HuH-7.5 (cell line): ENCODE measurements at places on chromosomes 13 and 19.

DNA sequence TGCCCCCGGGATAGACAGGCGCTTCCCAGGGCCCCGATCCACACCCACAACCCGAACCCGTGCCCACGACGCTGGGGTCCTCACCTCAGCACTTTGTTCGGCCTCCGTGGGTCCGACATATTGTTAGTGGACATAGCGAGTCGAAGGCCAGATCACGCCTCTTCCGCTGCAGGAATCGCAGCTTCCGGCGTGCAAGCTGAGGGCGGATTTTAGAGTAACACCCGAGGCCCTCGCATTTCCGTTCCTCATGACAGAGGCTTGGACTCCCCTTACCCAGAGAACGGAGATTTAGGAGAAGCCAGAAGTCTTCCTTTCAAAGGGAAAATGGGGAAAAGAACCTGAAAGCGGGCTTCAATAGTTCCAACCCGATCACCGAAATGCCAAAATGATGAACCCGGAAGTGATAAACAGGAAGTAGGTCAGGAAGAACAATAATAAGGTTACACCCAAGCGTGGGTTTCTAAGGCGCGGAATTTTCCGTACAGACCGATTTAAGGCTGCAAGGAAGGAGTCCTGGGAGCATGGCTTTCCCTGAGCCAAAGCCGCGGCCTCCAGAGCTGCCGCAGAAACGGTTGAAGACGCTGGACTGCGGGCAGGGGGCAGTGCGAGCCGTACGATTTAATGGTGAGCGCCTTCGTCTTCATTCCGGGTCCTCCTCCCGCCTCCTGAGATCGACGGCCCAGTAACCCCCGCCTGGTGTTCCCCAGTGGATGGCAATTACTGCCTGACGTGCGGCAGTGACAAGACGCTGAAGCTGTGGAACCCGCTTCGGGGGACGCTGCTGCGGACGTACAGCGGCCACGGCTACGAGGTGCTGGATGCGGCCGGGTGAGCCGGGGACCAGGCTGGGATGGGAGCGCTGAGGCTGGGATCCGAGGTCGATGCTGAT, 2.9 kb downstream of the WDR83 start:
- DNase-seq: peak; percentile 85

- no peak for DNase-seq
Measured at GRCh38 chr19:31112158-31112557, 237.1 kb downstream of the TSHZ3 start.

GRCh38 chr19:31596751-31597150, 247.5 kb upstream of the TSHZ3 start:
- no peak for DNase-seq

- DNase-seq: no peak
Measured at GRCh38 chr13:110643324-110643723, 28.0 kb downstream of the NAXD start.

- no peak for DNase-seq
Measured at GRCh38 chr13:113745059-113745458, 14.0 kb upstream of the TMEM255B start.

DNA sequence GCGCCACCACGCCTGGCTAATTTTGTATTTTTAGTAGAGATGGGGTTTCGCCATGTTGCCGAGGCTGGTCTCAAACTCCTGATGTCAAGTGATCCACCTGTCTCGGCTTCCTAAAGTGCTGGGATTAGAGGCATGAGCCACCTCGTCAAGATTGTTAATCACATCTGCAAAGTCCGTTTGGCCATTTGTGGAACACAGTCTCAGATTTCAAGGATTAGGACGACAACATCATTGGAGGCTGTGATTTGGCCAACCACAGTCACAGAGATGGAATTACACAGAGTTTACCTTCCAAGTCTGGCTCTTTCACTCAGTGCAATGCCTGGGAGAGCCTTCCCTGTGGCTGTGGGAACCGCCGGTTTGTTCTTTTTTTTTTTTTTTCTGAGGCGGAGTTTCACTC, 17.8 kb downstream of the SULT2B1 start:
- DNase-seq: no peak

DNA sequence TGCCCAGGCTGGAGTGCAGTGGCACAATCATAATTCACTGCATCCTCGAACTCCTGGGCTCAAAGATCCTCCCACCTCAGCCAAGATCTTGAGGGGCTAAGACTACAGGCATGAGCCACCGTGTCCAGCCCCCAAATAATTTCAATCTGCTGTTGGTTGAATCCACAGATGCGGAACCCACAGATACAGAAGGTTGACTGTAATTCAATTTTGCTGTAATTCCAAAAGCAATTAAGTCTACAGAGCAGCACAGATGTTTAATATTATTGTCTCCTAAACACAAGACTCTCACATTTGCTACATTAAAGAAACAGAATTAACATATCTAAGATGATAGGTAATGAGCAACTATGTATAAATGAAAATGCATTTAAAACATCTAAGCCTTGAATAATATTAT, 75.6 kb downstream of the MIPEP start:
- no peak for DNase-seq

- DNase-seq: peak; percentile 9
Measured at GRCh38 chr13:31538067-31539042, 201.0 kb upstream of the RXFP2 start.

DNA sequence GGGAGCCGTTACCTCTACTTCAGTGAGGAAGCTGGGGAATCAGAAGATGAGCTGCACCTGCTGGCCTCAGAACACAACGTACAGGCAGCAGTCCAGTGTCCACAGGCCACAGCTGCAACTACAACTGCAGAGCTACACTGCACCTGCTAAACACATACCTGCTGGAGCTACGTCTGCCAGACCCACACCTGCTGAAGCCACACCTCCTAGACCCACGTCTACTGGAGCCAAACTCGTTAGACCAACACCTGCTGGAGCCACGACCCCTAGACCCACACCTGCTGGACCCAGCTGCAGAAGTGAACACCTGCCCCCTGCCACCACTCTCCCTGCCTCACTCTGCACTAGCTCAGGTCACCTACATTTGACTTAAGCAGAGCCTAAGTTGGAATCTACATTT, 169.9 kb downstream of the USP12 start:
- no peak for DNase-seq

DNA sequence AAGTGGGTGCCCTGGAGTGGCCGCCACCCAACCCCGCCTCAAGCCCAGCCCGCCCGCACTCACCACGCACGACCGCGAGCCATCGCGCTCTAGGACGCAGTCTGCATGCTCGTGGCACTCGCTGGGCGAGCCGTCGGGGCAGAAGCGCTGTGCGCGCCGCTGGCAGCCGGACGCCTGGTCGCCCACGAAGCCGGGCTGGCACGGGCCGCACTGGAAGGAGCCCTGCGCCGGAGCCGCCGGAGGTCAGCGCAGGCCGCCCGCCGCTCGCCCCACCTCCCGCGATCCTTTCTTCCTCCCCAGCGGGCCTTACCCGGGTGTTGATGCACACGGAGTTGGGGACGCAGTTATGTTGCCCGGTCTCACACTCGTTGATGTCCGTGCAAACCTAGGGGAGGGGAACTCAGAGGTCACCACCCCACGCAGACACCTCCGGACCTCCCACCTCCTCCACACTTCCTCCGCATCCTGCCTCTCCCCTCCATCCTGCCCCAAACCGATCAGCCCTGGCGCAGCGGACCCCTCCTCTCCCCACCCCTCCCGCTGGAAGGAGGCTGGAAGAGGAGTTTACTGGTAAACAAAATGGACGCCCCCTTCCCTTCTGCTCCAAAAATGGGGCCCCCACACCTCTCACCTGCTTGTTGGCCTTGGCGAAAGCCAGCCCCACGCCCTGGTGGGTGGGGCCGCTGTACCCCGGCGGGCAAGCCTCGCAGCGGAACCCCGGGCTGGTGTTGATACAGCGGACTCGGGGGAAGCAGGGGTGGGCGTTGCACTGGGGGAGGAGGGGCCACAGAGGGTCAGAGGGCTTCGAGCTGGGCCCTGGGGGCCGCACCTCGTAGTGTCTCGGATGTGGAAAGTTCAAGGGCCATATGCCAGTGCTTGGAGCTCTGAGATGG, 2.3 kb downstream of the COMP start:
- DNase-seq: no peak

GRCh38 chr19:49301165-49301865, 23.7 kb downstream of the SLC6A16 start:
- peak; percentile 74 for DNase-seq

DNA sequence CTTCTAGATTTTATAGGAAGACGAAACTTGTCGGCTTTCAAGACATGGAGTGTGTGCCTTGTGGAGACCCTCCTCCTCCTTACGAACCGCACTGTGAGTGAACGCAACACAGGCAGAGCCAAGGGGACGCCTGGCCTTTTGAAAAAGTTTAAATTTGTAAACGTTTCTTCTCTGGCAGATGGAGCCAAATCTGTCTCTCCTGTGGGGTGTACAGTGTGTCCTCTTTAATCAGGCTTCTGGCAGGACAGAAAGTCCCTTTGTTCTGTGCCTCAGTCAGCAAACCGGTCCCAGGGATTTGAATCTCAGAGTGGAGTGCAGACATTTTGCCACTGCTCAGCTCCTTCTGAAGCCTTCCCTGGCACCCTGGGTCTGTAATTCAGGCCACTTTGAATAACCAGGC, 56.5 kb downstream of the TNFRSF19 start:
- no peak for DNase-seq

DNA sequence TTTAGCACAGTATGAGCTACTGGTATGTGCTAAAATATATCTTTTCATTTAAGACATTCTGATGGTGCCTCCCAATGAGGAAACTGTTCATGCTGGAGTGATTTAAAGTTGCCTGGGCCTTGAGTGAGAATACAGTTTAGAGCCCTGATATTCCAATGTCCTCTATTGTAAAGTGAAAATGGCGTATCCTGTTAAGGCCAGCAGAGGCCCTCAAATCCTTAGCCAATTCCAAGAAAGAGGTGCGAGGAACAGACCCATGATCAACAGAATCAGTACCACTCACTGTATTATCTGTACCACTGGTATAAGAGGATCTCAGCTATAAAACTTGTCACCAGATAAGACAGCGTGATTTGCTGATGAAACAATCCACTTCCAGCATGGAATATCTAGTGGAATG, 273.1 kb upstream of the SLITRK5 start:
- DNase-seq: no peak

GRCh38 chr13:40982772-40983171, 36.3 kb downstream of the ELF1 start:
- DNase-seq: no peak

DNA sequence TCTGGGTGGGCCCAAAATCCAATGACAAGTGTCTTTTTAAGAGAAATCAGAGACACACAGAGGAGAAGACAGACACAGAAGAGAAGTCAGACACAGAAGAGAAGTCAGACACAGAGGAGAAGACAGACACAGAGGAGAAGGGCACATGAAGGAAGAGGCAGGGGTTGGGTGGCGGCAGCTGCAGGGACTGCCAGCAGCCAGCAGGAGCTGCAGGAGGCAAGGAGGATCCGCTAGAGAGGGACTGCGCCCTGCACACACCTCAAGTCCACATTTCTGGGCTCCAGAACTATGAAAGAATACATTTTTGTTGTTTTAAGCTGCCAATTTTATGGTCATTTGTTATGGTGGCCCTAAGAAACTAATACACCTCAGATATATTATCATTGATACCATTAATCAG, 140.6 kb downstream of the ZIC5 start:
- DNase-seq: no peak

- DNase-seq: no peak
Measured at GRCh38 chr13:40115426-40115825, 460.0 kb downstream of the COG6 start.

GRCh38 chr19:3479177-3479833, 1.0 kb downstream of the SMIM24 start:
- no peak for DNase-seq

DNA sequence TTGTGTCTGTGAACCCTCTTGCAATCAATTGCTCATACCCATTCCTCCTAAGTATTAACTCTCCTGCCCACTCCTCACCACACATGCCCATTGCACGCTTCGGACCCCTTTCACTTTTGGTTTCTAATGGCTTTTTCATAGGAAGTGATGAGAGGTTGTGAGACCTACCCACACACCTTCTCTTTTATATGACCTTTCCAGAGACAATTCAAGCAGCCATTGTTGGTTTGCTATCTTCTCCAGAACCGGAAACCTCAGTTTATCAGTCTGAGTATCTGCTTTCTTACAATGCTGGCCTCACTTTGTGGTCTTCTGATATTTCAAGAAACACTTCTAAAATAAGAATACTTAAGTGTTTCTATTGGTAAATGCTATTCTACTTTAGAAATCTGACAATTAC, 1550.8 kb upstream of the SLC10A2 start:
- DNase-seq: no peak

- no peak for DNase-seq
Measured at GRCh38 chr19:55161571-55162322, 4.2 kb upstream of the TNNI3 start.

- no peak for DNase-seq
Measured at GRCh38 chr19:4363571-4364304, 20.4 kb downstream of the MPND start.

DNA sequence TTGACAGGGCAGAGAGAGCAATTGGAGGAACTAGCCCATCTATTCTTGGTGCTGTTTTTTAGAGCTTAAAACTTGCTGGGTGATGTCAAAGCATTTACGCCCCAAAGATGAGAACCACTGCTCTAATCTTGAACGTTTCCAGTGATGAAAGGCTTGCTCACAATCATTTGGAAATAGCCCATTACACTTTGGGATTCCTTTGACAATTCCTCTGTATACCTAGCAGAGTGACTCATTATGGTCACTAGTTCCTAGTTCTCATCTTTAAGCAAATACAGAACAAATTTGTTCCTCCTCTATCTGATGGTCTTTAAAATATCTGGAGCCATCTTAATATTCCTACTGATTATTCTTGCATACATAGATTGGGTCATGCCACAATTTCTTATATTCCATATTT, 112.3 kb downstream of the GPC6 start:
- DNase-seq: no peak

DNA sequence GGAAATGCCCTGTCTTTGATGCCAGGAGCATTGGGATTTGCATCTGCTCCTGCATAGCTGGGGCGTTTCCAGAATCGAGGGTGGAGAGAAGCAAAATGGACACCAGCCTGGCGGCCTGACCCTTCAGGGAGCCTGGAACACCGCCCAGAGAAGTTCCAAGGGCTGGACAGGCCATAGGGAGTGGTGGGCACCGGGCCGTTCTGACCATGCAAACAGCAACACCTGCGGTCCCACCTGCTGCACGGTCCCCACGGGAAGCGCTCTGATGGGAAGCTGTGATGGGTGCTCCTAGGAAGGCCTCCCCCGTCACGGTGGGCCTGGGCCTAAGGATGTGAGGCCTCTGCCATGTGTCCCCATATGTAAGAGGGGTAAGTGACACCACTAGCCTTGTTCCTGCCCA, 34.2 kb upstream of the ANKRD10 start:
- no peak for DNase-seq

GRCh38 chr19:19276851-19277250, 3.8 kb upstream of the TM6SF2 start:
- DNase-seq: no peak

- DNase-seq: no peak
Measured at GRCh38 chr19:2550431-2551171, 74.7 kb downstream of the GADD45B start.

DNA sequence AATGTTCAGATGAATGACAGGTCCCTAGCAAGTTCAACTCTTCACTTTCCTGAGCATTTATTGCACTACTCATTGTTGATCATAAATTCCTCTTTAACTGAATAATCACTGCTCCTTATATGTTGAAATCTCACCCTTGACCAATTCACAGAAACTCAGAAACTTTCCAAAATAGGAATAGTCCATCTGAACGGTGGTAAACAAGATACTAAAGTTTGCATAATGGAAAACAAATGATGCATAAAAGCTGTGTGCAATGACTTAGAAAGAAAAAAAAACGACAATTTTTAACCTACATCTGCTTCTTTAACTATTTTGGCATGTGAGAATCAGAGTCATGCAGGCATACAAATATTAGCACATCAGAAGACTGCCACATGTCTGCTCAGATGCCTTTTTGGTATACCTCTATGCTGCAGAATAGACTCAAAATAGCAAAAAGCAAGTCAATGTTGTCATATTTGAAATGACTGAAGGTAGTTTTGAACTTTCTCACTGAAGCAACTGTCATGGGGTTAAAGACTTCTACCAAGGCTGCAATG, 34.8 kb downstream of the SLC10A2 start:
- DNase-seq: no peak
